ENCODE measurements at places on chromosomes 4 and X.

GRCh38 chr4:175998782-175999181, 66.9 kb upstream of the WDR17 start:
- DNase-seq = no peak

- DNase-seq = no peak
Measured at GRCh38 chr4:80471756-80472155, 136.2 kb downstream of the CFAP299 start.

GRCh38 chrX:34918856-34919255, 23.7 kb upstream of the FAM47B start:
- no peak for DNase-seq

- no peak for DNase-seq
Measured at GRCh38 chrX:38365954-38366353, 13.6 kb downstream of the OTC start.

GRCh38 chr4:99966692-99967091, 16.6 kb upstream of the H2AZ1 start:
- DNase-seq = no peak

DNA sequence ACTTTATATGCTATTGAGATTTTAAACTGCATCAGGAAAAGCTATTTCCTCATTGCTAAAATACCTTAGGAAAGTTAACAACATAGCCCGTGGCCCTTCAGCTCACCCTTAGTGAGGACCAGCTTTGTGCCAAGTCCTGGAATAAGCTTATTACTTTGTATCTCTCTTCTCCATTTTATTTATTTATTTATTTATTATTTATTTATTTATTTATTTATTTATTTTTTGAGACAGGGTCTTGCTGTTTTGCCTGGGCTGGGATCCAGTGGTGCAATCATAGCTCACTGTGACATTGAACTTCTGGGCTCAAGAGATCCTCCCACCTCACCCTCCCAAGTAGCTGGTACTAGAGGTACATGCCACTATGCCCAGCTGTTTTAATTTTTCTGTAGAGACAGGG, 6.3 kb downstream of the RHOXF1 start:
- no peak for DNase-seq

DNA sequence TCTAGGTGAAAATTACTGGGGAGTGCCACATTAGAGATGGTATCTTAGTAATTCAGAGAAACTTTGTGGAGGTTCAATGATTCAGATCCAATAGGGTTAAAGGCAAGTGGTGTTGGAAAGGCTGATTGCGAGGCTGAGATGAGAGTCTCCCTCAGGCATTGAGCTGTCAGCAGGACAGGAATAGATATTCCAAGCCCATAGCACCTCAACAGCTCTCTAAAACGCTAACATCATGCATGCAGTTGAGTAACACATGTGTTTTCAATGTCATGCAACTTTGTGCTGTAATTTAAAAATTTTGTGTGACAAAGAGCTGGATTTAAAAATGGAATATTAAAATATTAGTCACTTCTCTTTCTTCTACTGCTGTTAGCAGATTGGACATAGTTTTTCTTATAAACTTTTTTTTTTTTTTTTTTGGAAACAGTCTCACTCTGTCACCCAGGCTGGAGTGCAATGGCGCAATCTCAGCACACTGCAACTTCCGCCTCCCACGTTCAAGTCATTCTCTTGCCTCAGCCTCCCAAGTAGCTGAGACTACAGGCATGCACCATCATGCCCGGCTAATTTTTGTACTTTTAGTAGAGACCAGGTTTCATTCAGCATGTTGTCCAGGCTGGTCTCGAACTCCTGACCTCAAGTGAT, 173.5 kb upstream of the C1QTNF7 start:
- DNase-seq = no peak

DNA sequence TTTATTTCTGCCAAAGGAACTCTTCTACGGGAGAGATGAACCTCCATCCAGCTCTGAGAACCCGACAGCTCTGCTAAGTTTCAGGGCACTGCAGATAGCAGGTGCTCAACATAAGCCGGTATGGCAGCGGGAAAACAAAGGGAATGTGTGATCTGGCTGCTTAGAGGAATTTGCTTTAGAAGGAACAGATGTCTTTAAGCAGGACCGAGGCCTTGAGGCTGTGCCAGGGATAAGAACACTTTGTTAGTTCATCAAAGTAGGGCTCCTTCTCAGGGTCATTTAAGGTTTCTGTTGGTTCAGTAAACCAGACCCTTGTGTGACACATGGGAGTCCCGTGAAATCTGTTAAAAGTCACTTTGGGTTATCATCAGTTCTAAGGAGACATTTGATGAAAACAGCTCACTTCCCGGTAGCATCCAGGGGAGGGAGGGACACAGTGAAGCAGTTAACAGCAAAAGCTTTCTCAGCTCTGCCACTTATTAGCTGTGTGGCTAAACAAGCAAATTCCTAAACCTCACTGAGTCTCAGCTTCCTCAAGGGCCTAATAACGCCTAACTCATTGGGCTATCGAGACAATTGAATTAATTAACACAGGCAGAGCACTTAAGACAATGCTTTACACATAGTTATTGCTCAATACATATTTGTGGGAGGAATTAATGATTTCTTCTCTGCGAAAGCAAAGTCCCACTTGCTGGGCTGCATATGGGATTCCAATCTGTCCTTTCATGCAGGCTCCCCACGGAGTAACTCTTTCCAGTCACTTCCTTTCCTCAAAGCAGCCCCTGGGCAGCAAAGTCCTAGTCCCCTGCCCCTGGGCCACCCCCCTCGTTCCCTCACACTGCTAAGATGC, 2.9 kb upstream of the FTSJ1 start:
- DNase-seq = no peak

GRCh38 chrX:34140816-34141215, 8.7 kb upstream of the FAM47A start:
- no peak for DNase-seq

- peak; percentile 54 for DNase-seq
Measured at GRCh38 chr4:38128478-38129459, 168.6 kb downstream of the PTTG2 start.

DNA sequence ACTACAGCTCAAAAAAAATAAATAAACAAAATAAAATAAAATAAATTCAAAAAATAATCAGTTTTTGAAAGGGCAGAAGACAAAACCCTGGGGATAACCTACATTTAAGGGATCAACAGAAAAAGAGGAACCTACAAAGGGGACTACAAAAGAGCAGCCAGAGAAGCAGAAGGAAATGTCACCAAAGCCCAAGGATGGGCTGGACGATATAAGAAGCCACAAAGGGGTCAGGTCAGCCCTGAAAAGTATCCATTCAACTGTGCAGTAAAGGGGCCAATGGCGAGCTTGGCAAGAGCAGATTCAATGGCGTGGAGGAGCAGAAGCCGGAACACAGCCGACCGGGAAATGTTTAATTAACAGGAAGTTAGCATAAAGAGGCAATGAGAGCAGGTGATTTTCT, 16.9 kb downstream of the ACOT9 start:
- DNase-seq = no peak

DNA sequence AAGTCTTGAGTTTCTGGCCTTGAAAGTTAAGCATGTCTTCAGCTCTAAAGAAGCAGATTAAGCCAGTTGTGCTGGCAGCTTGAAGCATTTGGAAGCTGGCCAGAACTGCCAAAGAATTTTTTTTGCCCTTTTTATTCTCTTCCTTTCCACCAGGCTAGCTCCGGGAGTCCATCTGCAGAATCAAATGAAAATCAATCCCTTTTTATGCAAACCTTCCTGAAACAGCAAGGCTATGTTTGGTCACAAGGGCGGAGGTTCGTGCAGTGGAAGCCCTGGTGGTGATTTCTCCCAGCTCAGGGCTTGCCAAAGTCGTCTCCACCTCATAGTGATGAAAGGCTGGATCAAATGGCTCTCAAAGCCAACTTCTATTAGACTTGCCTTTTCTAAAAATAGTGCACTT, 21.6 kb upstream of the C4orf54 start:
- DNase-seq = no peak

DNA sequence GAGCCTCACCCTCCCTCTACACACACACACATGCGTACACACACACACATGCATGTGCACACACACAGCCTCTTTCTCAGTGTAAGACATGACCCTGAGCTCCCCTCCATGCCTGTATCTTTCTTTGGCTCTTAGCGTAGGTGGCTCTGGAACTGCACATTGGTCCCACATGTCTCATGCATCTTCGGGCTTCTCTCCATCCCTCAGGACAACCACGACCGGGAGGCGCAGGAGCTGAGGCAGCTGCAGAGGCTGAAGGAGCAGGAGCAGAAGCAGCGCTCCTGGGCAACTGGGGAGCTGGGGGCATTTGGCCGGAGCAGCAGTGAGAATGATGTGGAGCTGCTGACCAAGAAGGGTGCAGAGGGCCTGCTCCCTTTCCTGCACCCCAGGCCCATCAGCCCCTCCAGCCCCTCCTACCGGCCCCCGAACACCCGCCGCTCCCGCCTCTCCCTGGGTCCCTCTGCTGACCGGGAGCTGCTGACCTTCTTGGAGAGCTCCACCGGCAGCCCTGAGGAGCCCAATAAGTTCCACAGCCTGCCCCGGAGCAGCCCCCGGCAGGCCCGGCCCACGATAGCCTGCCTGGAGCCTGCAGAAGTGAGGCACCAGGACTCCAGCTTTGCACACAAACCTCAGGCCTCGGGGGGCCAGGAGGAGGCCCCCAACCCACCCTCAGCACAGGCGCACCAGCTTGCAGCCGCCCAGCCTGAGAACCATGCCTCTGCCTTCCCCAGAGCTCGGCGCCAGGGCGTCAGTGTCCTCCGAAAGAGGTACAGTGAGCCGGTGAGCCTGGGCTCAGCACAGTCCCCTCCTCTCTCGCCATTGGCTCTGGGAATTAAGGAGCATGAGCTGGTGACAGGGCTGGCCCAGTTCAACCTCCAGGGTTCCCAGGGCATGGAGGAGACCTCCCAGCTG, 38.6 kb downstream of the FHDC1 start:
- no peak for DNase-seq

- no peak for DNase-seq
Measured at GRCh38 chr4:145776208-145776607, 96.3 kb downstream of the C4orf51 start.

GRCh38 chr4:84366161-84366560, 132.9 kb downstream of the NKX6-1 start:
- no peak for DNase-seq

GRCh38 chr4:113537628-113538027, 223.9 kb downstream of the CAMK2D start:
- DNase-seq = no peak
